Activated naive CD4-positive, alpha-beta T cell treated with anti-CD3 and anti-CD28 coated beads for 36 hours (primary cell): ENCODE measurements at places on chromosomes 3 and 15.
A peak's percentile ranks its signal among the peaks of the same experiment; 100 is the strongest.

GRCh38 chr15:69092159-69092558 lies 68.3 kb upstream of the GLCE start:
- no peak for DNase-seq

DNA sequence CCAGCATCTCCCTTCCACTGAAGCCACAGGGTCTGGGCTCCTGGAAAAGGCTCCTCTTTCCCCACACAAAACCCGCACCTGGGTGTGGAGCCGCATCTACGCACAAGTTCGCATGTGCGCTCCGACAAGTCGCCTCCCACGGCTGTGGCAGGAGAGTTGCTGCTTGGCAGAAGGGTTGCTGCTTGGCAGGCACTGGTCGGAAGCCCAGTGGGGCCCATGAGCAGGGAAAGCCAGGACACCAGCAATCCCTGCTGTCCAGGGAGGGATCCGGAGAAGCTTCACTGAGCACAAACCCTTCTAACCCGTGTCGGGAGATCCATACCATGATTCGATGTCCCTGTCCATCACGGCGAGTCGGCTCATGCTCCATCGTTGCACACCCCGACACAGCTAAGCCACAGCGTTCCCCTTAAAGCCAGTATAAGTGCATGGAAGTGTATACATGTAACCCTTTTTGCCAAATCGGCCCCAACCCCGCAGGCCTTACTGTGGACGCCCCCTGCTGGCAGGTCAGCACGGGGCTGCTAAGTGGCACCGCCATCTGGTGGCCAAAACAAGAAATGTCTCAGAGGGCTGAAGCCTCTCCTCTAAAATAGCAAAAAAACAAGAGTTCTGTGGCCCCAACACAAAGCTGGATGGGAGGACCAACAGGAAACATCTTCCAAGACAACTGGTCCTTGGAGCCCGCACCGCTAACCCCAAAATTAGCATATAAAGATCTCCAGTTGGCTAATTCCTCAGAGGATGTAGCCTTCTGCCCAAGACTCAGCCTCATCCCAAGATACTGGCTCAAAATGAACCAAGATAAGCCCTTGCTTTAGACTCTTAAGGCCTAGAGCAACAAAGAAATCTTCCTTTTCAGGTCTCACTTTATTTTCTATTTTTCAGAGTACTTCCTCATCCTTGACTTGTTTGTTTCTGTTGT lies 8.3 kb downstream of the ANKRD63 start:
- peak; percentile 92 for DNase-seq

GRCh38 chr3:187587076-187587475 lies 83.1 kb downstream of the SST start:
- DNase-seq: no peak

- DNase-seq: no peak
Measured at GRCh38 chr3:42513121-42513520, 10.7 kb downstream of the VIPR1 start.

DNA sequence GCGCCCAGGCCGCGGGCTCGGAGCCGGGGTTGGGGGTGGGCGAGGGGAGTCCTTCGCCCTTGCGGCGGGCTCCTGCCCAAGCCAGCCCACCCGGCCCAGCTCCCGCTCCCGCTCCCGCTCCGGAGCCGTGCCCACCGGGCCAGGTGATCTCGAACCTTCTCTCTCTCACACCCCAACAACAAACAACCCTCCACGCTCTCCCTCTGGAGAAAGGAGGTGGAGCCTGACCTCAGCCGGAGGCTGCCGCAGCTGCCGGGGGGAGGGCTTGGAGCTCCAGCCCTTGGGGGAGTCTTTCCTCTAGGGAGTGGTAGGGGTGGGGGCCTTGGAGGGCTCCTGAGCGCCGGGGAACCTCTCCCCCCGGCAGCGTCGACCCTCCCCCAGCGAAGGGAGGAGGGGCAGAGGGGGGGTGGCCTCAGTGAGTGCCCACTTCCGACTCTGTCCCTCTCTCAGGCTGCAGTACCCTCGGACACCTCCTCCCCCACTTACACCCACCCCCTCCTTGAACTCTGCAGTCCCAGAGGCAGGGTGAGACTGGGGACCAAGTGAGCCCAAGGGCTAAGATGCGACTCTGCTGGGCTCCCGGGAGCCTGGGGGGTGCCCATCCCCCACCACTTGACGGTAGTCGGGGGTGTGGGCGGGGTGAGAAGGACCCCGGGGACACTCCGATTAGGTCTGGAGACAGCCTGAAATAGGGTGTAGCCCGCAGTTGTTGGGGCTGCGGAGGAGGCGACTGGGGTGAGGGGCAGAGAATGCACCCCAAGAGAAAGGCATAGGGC lies 4.4 kb upstream of the BAHD1 start:
- DNase-seq: peak; percentile 27

DNA sequence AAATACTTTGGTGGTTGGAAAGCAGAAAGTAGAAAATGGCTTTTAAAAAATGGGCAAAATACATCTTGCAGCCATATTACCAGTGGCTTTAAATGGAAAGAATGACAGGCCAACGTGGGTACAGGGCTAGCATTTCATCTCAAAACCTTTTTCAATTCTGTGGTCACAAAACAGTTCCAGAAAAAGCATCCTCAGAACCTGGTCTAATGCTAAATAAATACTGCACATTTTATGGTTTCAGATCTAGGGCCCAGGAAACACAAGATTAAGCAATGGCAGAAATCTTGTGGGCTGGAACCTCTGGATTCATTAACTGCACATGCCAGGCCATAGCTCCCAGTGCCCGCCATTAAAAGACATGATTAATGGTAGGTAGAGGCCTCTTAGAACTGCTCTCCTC lies 470.2 kb upstream of the RASGRP1 start:
- no peak for DNase-seq

DNA sequence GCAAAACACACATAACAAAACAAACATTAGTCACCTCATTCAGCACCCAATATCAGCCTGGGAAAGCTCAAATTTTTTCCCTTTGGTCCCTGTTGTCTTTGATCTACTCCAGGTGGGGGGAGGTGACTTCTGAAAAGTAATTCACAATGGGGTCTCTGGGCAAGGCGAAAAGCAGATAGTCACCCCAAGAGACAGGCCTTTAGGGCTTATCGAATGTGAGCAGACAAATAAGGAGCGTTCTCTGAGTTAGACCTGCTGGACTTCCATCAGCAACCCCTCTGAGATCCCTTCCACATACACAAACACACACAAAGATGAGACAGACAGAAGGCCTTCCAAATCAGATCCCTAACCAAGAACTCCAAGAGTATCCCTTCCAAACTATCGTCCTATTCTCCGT lies 171.0 kb upstream of the SMAD3 start:
- no peak for DNase-seq

DNA sequence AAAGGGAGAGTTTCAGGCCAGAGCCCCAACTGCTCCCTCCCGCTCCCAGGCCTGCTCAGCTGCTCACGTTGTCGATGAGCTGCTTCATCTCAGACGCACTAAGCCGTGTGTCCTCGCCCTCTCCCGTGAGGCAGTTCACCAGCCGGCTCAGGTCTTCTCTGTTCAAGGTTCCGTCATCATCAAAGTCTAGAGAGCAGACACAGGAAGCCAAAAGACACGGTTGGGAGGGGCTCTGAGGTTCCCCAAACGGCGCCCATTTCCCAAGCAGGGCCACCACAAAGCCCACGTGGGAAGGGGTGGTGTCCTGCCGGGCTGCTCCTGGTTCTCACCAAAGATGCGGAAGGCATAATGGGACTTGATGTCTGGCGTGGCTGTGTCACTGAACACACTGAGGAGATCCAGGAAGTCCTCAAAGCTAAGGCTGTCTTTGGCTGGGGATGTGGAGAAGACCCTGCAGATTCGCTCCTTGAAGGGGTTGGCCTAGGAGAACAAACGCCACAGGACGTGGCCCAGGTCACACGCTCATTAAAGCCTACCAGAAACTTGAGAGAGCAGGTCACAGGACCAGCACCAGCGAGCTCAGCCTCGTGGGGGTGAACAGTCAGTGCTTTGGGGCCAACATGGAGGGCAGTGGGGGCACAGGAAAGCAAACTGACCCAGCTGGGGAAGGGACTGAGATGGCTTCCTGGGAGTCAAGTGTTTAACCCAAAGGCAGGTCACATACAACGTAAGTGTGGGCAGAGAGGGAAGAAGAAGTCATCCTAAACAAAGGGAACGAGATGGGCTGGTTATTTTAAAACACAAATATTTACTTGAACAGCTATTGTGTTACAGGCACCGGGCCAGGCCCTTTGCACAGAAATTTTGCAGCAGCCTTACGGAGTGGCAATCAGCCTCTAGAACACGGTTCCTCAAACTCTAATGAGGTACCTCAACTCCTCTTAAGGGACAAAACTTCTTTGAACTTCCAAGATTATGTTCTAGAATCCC lies 2.4 kb downstream of the CIB1 start:
- DNase-seq: peak; percentile 90

- DNase-seq: no peak
Measured at GRCh38 chr15:29364426-29365078, 94.9 kb upstream of the NSMCE3 start.

- no peak for DNase-seq
Measured at GRCh38 chr3:69199942-69200341, 77.5 kb upstream of the LMOD3 start.

GRCh38 chr3:119149484-119149883 lies 3.5 kb downstream of the TEX55 start:
- no peak for DNase-seq

DNA sequence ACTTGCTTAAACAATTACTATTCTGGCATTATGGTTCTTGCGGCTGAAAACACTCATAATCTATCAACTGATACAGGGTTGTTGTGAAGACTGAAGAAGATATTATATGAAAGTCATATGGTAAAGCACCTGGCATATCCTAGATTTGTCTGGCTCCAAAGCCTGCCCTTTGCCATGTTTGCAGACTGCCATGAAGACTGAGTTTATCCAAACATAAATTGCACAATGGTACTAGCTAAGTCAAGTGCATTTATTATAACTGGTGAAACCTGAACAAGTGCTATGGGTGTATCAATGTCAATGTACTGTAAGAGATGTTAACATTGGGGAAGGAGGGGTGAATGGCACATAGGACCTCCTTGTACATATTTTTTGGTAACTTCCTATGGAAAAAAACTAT lies 87.4 kb upstream of the MEX3B start:
- DNase-seq: no peak

DNA sequence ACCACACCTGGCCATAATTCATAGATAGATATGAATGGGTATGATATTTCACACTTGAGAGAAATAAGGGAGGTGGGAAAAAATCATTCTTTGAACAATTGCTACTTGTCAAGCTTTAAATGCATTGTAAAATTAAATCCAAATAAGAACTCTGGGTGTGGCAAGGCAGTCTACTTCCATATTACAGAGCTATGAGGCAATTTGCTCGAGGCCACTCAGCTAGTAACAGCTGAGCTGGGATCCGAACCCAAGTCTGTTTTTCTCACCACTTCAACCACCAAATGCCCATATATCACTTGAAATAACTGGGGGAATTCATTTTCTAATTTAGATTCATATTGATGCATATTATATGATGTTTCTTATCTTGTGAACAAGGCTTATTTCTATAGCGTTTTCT lies 482.2 kb upstream of the ADAMTS9 start:
- DNase-seq: no peak

DNA sequence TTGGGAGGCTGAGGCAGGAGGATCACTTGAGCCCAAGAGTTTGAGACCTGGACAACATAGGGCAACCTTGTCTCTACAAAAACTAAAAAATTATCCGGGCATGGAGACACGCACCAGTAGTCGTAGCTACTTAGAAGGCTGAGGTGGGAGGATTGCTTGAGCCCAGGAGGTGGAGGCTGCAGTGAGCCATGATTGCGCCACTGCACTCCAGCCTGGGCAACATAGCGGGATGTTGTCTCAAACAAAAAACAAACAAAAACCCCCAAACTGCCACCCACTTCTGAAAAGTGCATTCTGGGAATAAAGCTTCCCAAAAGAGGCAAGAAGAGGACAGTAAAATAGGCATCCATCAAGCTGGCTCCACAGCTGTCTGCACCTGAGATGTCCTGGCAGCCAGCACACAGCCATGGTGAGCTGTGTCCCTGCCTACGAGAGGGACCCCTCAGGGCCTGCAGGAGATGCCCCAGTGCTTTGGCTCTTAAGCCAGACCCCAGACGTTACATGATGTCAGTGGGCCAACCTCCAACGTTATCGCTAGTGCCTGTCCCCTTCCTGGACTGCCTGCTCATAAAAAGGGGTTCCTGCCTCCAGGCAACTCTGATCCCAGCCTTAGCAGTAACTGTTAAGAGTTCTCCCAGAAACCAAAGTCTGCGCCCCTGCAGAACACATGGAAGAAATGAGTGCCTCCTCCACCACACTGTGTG lies 101.1 kb downstream of the LRIG1 start:
- DNase-seq: no peak

DNA sequence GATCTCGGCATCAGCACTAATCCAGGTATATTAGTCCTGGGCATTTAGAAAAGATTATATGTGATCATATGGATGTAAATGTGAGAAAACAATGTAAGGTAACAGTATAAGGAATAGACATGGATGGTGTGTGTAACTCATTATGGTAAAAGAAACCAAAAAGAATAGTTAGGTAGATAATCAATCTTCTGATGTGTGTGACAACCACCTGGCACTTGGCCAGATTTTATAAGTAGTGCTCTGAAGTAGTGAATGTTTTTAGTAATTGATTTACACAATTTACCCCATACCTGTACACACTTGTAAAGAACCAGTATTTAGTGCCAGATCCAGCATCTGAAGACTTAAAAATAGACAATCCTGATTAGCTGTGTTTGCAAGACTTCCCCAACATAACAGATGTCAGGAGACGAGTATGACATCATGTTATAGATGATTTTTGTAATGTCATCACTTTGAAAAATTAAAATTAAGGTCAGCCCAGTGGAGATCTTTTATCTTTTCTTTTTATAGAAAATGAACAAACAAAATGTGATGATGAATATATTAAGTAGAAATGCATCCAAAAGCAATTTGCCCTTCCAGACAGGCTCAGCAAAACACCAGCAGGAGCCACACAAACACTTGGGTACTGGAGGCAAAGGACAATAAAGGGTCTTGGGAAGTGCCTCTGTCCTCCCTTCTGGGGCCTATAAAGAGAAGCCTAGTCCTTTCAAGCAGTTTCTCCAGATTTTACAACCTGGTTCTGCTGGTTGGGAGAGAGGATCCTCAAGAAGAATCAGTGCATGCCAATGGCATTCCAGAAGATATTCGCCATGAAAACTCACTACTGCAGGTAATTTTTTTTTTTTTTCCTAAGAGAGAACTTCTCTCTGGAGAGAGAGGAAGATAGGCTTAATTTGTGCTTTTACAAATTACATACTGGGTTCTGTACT lies 140.7 kb downstream of the MECOM start:
- DNase-seq: no peak

GRCh38 chr15:63597038-63597790 lies at the start of gene FBXL22:
FBXL22 (plus strand) TSS chr15:63597387; CDS start chr15:63597393, 6 bp downstream.
- DNase-seq: no peak

DNA sequence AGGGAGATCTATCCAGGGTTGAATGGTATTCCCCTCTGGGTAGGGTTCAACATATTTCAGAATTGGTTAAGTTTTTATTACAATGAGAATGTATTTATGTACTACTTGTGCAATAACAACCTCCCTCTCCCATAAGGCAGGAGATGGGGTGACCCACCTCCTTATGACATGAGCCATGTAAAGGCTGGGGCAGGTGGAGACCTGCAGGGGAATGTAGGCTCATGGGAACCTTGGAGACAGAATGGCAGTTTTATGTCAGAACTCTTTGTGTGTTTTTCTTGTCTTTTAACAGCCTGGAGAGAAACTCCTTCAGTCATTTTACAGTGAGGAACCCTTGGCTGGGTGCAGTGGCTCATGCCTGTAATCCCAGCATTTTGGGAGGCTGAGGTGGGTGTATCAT lies 24.6 kb upstream of the INSYN1 start:
- no peak for DNase-seq

GRCh38 chr3:120145542-120146285 lies 51.5 kb upstream of the GSK3B start:
- DNase-seq: peak; percentile 55

- DNase-seq: no peak
Measured at GRCh38 chr3:136042608-136043221, 77.2 kb downstream of the PPP2R3A start.

- DNase-seq: no peak
Measured at GRCh38 chr15:68272721-68273271, 4.7 kb upstream of the FEM1B start.
